GM04503 (cell line): ENCODE measurements at places on chromosomes 1 and 21.
A peak's percentile ranks its signal among the peaks of the same experiment; 100 is the strongest.

DNA sequence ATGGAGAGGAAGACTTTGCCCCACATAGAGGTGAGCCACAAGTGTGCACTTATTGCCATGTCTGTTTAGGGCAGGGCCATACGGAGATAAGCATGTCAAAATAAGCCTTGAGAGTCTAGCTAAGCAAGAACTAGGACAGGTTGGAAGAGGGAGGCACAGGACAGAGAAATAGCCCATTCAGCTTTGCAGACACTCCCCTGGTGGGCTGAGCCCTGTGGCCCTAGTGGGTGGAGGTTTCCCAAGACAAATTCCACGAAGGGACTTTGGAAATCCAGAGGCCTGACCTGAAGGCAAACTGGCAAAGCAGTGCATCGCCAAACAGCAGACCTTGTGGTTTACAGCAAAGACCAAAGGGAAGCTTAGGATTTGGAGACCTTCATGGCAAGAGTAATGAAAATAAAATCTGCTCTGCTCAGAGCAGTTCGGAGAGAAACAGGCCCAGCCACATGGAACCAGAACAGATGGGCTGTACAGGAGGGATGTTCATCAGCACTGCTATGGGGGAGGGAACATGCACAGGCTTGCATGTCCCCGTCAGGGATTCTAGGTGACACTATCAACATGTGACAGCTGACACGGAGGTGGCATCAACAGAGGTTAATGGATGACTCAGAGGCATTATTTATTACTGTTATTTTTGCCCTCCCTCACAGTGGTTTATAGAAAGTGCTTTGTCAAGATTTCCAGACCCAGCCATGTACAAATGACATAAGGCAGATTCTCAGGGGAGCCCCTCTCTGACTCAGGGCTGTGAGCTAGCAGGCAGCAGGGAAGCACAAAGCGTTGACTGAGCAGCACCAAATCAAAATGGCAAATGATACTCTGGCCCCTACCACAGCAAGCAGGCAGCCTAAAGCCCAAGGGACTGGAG lies 90.1 kb upstream of the IRF2BP2 start:
- DNase-seq: no peak

DNA sequence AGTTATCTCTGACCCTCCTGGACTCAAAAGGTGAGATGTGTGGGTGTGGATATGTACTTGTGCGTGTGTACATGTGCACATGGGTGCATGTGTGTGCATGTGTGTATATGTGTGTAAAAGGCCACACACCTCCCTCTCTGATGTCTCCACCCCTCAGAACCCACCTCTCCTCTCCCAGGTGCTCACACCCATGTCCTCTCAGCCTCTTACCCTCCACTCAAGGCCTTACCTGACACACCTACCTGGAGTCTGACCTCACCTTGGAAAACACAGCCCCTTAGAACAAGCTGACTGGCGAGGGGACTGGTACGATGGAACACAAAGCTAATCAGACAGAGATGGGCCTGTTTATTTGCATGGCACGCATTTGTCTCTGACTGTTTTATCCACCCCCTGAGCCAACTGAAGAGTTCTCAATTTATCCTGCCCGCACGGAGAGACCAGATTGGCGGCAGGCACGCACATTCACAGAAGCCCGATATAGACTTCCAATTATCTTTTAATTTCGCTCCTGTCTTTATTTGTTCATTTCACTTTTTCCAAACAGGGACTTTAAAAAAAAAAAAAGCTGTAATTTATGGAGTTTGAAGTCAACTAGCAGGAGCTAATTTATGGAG lies 6.1 kb upstream of the KLHDC7A start:
- DNase-seq: no peak

- DNase-seq: no peak
Measured at GRCh38 chr1:231940701-231941100, 314.1 kb downstream of the DISC1 start.

DNA sequence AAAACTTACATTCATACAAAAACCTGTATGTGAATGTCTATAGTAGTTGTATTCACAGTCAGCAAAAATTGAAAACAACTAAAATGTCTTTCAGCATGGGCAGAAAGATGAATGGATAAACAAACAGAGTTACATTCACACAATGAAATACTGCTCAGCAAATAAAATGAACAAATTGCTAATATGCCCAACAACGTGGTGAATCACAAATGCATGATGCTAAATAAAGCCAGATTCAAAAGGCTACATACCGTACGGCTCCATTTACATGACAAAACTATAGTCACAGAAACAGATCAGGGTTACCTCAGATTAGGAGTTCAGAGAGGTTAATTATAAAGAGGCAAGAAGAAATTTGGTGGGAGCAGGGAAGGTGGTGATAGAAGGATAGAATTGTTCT lies 100.7 kb upstream of the KCTD3 start:
- DNase-seq: no peak

DNA sequence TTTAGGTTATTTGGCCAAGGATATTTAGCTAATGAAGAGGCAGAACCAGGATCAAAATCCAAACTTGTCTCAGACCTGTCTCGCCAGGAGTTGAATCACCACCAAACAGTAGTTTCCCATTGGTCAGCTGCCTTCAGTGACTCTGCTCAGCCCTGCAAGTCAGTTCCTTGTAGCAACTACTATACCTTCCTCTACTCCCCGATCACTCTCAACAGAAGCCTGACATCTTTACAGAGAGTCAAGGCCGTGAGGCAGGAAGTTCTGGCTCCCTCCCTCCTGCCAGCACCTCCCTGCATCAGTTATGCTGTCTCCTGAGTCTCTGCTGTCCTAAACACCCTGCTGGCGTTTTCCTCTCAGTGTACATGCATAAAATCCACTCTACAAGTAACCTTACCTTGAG lies 13.2 kb downstream of the PSMD4 start:
- no peak for DNase-seq

DNA sequence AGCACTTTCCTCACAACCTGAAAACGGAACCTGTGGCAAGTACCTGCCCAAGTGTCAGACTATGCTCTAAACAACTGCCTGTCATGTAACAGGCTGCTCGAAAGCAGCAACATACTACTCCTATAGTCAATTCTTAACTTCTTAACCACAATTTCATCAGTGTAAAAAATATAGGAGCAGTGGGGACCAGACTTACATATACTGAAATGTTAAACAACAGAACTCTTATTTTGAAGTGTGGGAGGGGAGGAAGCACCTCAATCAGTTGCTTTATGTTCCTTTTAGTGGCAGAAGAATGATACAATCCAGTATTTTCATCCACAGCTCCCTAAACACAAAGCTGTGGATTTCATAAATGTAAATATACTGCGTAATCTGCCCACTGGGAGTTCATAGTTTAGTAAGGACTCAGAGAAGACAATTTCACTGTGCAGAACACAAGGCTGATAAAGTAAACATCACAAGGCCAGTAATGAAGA lies 44.2 kb downstream of the WLS start:
- no peak for DNase-seq

DNA sequence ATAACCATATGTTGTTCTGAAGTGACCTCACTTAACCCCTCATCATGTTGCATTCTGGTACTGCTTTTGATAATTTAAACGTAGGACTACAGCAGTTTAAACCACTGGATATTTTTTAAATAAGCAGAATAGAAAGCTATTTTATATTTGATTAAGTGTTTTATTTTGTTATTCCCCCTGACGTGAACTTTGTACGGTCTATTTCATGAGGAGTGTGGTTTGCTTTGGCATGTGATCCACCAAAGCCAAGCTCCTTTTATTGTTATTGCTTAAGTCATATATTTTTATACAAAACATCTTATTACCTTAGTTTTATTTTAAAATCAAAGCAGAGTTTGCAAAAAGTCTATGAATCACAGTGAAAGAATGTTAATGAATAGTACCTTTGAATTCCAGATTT lies 101.4 kb upstream of the L1TD1 start:
- DNase-seq: no peak

DNA sequence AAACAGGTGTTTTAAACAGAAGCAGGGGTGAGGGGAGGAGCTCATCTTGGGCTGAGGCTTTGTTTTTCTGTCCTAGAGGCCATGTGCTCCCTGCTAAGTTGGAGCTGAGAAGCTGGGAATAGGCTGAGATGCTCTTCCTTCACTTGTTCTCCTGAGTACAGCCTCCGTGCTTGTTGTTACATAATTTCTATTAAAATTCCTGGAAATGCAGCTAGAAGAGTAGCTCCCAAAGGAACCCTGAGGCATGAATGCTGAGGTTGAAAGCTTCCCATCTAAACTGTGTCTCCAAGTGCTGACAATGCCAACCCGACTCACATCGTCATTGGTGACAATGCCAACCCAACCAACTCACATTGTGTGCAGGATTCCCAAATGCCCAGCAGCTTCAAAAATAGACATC lies 12.6 kb upstream of the ITPKB start:
- no peak for DNase-seq

- DNase-seq: no peak
Measured at GRCh38 chr1:202249436-202249835, 55.8 kb downstream of the LGR6 start.

GRCh38 chr1:205069371-205070125 lies 14.7 kb downstream of the TMEM81 start:
- DNase-seq: no peak

- DNase-seq: no peak
Measured at GRCh38 chr1:110170766-110171733, 20.8 kb downstream of the SLC6A17 start.

- no peak for DNase-seq
Measured at GRCh38 chr1:55257958-55258357, 42.8 kb upstream of the USP24 start.

GRCh38 chr1:16145662-16146278 lies 10.1 kb downstream of the EPHA2 start:
- peak; percentile 66 for DNase-seq

GRCh38 chr1:181134543-181135436 lies 46.3 kb downstream of the IER5 start:
- peak; percentile 63 for DNase-seq

- DNase-seq: no peak
Measured at GRCh38 chr1:64519901-64520300, 50.0 kb downstream of the CACHD1 start.

DNA sequence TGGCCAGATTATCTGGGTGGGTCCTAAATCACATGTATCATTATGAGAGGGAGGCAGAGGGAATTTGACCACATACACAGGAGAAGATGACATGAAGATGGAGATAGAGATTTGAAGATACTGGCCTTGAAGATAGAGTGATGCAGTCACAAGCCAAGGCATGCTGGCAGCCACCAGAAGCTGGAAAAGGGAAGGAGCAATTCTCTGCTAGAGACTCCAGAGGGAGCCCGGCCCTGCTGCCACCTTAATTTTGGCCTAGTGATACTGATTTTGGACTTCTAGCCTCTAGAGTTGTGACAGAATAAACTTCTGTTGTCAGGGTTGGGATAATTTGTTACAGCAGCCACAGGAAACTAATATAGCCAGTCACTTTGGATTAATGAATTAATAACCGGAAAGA lies 2.2 kb upstream of the PRDM2 start:
- no peak for DNase-seq

DNA sequence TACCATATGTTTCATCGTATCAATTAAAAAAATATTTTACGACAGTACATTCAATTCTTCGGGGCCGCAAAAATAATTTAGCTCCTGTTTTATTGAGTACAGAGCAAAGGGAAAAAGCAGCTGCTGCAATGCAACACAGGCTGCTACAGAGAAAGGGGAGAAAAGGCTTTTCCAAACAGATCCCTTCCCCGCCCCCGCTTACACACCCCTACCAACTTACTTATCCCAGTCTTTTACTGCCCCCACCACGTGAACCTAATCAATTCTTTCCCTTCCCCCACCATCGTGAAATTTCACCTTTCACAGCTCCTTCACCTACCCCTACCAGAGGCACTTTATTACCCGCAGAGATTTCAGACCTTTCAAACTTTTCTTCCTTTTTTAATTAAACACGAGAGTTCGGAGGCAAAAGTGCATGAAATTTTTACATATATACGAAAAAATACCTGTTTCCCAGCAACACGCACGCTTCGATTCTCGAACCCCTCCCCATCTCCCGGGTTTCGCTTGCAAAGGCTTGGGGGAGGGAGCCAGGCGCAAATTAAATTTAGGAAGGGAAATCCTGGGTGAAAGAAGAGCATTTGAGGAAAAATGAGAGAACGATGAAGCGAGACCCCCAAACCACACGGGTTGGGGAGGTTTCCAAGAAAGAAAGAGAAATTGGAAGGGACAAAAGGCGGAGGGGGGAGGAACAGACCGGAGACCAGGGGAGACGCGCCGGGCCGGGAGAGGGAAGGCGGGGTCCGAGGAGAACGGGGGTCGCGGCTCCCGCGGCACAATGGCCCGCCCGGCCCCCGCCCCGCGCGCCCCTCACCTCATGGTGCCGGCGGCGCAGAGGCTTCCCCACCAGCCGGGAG lies 823 bp downstream of the ENAH start:
- DNase-seq: no peak

DNA sequence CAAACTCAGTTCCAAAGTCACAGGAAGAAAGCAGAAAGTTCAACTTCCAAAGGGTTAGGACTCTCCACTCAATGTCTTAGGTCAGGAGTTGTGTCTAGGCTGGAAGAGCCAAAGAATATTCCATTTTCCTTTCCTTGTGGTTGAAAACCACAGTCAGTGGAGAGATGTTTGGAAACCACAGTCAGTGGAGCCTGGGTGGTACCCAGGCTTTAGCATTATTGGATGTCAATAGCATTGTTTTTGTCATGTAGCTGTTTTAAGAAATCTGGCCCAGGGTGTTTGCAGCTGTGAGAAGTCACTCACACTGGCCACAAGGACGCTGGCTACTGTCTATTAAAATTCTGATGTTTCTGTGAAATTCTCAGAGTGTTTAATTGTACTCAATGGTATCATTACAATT lies 11.7 kb downstream of the ATF3 start:
- DNase-seq: no peak

DNA sequence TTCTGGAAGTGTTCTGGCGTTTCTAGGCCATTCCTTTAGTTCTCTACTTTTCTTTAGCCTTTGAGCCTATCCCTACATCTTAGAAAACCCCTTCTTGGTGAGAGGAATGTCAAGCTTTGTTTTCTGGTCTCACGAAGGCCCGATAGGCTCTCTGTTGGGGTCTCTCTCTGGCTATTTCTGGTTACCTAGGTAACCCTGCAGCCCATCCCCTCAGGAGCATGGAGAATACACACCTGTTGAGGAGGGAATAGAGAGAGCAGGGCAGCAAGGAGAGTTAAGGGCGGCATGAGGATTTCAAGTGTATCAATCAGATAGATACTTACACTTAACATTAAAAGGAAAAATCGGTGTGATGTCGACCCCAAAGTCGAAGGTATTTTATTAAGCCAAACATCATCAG lies 45.7 kb downstream of the LRRC8D start:
- no peak for DNase-seq

DNA sequence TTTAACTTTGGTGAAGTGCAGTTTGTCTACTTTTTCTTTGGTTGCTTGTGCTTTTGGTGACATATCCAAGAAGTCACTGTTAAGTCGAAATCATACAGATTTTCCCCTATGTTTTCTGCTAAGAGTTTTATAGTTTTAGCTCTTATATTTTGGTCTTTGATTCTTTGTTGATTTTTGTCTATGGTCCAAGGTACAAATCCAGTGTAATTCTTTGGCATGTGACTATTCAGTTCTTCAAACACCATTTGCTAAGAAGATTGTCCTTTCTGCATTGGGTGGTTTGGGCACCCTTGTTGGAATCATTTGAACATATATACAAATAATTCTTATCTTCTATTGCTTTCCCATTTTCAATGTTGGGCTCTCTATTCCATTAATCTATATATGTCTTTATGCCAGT lies 16.2 kb downstream of the HIPK1 start:
- no peak for DNase-seq
